ENCODE measurements at places on chromosomes 11 and 22. TPM values are rescaled to one million over a fixed set of nuclear protein-coding genes. Genes with fewer than 3 reads are reported as not detected.
A peak's percentile ranks its signal among the peaks of the same experiment; 100 is the strongest.

The ASCL2 gene
- 0.78 TPM for total RNA-seq

GRCh38 chr11:64694821-64695365, 28.1 kb downstream of the NRXN2 start:
- no peak for DNase-seq

The HMOX1 gene
- total RNA-seq: 28.3 TPM

The SYT13 gene
- not detected for total RNA-seq

DNA sequence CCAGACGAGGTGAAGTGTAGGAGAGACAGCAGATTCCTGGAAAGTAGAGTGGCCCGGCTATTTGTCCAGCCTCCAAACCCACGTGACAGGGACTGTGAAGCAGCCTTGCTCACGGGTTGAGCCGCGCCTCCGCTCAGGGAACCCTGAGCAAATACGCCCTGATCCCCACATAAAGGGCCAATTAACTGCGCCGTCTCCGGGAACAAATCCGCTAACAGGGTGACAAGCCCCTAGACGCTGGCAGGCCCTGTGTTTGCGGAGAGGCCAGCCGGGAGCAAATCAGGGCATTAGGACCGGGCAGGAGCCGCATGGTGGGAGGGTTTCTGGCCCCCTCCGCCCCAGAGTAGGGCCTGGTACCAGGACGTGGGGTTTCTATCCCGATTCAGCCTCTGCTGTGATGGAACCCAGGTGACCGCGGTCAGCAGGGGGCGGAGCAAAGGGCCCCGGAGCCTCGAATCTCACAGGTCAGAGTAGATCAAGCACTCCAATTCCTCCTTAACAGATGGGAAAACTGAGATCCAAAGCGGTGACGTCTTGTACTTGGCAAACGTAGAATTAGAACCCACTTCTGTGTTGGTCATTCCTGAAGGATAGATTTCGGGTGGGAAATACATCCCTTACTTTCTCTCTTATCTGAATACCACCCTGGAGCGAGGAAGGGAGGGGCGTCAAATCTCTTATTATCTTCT, 2.0 kb upstream of the ROBO3 start:
- DNase-seq: no peak

DNA sequence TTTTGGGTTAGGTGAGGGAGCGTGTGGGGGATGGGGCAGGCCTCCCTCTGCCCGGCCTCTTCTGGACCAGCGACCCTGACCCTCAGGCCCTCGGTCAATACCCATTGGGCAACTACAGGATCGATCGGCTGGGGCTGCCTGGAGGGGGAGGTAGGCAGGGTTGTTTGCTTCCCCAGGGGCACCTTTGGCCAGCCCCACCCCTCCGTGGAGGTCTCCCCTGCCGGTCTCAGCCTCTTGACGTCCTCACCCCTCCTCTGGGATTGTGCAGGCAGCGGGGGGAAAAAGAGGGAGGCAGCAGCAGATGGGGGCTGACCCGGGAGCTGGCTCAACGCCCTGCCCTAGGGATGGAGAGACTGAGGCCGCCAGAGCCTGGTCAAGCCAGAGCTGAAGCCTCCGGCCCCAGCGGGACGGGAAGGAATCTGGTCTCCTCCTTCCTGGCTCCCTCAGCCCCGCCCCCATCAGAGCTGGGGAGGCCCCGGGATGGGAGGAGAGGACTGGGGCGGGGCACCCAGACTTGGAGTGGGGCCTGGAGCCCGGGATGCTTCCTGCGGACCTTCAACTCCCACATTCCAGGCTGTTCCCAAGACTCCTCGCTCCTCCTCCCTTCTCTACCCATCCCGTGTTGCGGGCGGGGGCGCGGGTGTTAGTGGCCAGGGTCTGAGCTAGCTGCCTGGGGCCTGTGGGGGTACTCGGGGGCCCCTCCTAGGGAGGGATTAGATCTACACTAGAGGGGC, 14.4 kb upstream of the CDC42EP1 start:
- DNase-seq: peak; percentile 55

All from thoracic aorta (tissue), 2 donors.